Aorta (tissue), 5 donors: ENCODE measurements at places on chromosomes 7 and 10.
A peak's percentile ranks its signal among the peaks of the same experiment; 100 is the strongest.

GRCh38 chr10:22340329-22341189 lies 4.7 kb upstream of the SPAG6 start:
- peak; percentile 81 for DNase-seq

DNA sequence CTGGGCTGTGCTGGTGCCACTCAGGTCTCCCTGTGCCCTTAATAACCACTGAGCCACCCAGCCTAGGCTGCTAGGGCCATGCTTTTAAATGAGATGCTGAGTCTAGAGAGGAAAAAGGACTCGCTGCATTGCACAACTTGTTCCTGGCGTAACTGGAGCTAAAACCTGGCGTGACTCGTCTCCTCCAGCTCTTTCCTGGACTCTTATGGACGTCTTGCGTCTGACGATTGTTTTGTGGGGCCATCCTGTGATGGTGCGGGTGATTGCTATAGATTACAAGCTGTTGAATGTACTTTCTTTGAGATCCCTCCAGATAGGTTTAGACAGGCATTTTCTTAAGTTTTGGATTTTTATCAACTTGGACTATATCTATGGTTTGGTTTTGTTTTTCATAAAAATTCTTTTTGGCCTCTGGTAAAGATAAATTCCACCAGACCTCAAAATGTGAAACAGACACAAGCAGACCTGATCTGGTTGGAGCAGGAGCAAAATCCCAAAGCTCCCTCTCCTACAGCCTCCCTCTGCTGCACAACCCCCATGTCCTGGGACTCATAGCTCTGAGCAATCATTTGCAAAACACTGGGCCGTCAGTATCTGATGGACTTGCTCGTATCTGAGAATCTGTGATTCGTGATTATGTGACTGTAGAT lies 230.3 kb downstream of the ARHGAP12 start:
- DNase-seq: no peak

DNA sequence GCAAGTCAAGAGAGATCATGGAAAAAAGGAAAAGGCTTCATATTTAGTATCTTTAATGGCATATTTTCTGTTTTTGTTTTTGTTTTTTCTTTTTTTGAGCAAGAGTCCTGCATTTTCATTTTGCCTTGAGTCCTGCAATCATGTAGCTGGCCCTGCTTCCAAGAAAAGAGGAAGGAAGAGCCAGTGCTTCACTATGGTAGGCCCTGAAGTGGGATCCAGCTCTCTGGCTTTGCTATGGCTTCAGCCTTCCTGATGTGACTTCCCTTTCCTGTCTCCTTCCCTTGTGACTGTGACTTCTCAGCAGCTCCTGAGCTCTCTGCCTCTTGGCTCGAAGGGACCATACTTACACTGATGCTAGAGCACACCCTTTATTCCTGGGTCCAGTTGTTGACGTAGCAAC lies 512.3 kb downstream of the INHBA start:
- no peak for DNase-seq

DNA sequence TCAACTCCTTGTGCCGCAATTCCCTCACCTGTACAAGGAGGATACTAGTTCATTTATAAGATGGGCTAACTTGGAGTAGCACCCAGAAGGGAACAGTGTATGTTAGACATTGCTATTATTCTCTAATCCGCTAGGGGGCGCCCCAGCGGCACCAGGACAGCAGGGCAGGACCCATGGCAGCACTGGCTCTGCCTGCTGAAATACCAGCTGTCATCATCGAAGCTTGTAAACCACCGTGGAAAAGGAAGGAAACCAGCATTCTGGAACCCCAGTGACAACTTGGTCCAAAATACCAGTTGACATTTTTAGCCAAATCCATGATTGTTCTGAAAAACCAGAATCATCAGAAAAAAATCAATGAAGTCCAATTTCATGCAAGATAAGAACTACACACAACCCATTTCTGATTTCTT lies 134.4 kb downstream of the ITGA8 start:
- peak; percentile 67 for DNase-seq

GRCh38 chr10:70784016-70784415 lies 1.2 kb downstream of the TBATA start:
- no peak for DNase-seq

- no peak for DNase-seq
Measured at GRCh38 chr7:158805937-158806336, 23.4 kb downstream of the ESYT2 start.

DNA sequence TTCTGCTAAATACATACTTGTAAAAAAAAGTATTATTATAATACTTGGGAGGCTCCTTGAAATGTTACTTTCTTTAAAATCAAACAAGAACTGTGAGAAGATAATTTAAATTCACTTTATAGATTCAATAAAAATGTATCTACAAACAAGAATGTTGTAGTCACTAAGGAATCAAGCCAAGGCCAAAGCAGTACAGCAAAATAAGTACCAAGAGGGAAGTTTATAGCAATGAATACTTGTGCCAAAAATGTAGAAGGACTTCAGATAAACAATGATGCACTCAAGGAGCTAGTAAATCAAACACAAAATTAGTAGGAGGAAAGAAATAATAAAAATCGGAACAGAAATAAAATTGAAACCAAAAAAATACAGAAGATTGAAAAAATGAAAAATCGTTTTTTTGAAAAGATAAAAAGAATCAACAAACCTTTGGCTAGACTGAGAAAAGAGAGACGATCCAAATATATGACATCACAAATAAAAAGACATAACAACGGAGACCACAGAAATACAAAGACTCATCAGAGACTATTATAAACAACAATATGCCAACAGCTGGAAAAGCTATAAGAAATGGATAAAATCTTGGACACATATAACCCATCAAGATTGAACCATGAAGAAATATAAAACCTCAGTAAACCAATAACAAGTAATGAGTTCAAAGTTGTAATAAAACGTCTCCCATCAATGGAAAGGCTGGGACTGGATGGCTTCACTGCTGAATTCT lies 286.0 kb upstream of the TMEM229A start:
- no peak for DNase-seq

GRCh38 chr10:95783741-95784140 lies 27.8 kb downstream of the ENTPD1 start:
- DNase-seq: no peak

- DNase-seq: no peak
Measured at GRCh38 chr10:16119445-16119844, 259.1 kb upstream of the MINDY3 start.

DNA sequence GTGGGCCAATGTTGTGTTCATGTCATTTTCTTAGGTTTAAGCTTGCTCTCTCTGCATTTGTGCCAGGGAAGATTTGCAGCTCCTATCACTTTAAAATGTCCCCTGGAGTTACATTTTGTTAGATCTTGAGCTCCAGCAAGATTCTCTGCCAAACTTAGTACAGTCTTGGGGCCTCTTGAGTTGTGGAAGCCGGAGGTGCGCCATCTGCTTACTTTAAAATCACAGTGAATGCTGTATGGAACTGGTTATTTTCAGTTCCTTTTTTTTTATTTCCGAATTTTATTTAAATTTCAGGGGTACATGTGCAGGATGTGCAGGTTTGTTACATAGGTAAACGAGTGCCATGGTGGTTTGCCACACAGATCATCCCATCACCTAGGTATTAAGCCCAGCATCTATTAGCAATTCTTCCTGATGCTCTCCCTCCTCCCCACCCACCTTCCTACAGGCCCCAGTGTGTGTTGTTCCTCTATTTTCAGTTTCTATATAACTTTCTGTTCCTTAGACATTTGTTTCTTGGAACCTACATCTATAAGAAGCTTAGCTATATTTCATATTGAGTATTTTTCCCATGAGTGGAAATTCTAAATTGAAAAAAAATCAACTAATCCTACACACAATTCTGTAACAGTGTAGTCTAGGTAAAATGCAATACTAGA lies 114.4 kb upstream of the CREB5 start:
- no peak for DNase-seq

- no peak for DNase-seq
Measured at GRCh38 chr7:47669901-47670384, 88.0 kb upstream of the TNS3 start.

GRCh38 chr10:14552015-14552414 lies 221.3 kb upstream of the FRMD4A start:
- DNase-seq: no peak

DNA sequence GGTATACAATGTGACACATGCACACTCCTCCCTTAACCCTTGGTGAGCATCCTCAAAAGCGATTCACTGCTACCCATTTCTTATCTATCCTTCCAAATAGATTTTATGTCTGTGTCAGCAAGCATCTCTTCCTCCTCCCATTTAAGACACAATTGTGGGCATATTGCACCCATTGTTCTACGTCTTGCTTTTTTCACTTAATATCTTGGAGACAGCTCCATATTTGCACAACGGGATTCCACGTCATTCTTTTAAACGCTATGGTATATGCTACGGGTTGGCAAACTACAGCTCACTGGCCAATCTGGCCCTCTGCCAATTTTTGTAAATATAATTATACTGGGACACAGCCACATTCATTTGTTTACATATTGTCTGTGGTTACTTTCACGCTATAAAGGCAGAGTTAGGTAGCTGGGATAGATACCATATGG lies 88.6 kb downstream of the RNF216 start:
- no peak for DNase-seq

GRCh38 chr10:126500185-126500584 lies 111.9 kb upstream of the ADAM12 start:
- DNase-seq: no peak

DNA sequence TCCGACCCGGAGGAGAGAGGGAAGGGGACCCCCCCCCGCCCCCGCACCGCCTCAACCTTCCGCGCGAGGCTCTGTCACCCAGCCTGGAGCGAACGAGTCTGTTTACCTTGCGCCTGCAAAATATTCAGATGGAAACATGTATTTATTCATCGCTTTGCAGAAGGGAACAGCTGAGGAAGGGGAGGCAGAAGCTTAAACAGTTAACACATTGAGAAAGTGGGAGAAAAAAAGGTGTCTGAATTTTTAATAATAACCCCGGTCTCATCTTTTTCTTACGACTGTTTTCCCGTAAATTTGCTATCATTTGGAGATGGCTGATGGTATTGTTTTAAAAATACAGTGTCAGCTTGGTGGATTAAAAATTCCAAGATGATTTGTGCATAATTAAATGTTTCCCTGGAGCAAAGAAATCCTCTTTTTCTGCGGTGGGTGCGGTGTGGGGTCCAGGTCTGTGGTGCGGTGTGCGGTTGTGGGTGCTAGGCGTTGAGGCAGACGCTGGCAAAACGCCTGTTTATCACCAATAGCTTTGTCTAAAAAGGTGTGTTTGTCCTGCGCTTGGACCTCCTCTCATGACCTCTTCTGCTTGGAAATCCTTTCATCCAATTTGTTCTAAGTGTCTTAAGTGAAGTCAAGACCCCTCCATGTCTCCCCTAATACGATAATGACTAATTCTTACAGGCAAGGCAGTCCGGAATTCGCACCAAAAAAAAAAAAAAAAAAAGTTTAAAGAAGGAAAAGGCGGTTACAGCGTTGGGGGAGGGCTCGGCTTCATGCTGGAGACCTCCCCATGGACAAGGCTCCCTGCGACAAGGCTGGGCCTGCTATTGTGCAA lies 1.6 kb downstream of the UNCX start:
- peak; percentile 13 for DNase-seq

GRCh38 chr7:37786741-37787569 lies 61.4 kb upstream of the NME8 start:
- DNase-seq: no peak

- DNase-seq: no peak
Measured at GRCh38 chr10:26801831-26802230, 58.9 kb downstream of the ABI1 start.

GRCh38 chr7:42254217-42254616 lies 17.2 kb upstream of the GLI3 start:
- DNase-seq: no peak

DNA sequence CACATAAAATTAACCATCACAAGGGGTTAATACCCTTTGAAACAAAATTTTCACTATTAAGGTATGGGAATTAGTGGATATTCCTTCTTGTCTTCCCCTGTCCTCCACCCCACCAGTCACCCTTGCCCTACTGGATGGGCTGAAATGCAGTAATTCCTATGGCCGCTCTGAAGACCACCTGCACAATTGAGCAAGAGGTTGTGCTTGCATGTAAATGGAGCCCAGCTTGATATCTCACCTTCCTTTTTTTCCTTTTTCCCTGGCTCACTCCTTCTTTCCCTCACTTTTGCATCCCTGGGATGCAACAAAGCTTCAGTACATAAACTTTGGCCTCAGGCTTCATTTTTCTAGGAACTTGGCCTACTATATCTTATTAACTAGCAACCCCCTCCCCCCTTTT lies 184.6 kb downstream of the SNX10 start:
- no peak for DNase-seq

DNA sequence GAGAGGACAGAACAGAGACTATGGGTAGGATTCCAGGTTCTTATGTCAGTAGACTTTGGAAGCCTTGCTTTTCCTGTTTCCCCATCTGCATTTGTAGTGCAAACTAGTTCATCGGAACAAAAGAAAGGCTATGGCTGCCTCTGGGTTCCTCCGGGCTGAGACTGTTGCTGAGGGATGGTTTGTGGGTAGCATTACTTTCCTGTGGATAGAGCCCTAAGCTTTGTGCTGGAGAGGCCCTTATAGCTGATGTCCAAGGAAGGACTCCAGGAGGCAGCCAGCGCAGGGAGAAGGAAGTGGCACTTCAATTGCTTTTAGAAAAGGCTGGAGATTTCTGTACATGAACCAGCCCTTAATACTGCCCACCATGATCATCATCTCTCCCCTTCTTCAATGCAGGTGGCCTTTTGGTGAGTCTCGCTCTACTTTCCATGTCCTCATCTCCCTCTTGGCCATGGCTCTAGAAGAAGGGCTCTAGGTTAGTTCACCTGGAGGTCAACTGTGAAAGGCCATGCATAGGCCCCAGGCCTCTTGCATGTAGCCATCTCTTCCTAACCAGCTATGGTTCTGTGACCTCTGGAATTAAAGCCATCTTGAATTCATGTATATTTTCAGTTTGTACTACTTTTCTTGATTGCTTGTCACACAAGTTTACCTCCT lies 15.4 kb downstream of the MXI1 start:
- no peak for DNase-seq

GRCh38 chr7:40000734-40001315 lies 50.8 kb downstream of the CDK13 start:
- no peak for DNase-seq

- DNase-seq: no peak
Measured at GRCh38 chr10:67119651-67120050, 193.8 kb downstream of the LRRTM3 start.

- DNase-seq: no peak
Measured at GRCh38 chr10:70481105-70481504, 2.5 kb downstream of the PALD1 start.

DNA sequence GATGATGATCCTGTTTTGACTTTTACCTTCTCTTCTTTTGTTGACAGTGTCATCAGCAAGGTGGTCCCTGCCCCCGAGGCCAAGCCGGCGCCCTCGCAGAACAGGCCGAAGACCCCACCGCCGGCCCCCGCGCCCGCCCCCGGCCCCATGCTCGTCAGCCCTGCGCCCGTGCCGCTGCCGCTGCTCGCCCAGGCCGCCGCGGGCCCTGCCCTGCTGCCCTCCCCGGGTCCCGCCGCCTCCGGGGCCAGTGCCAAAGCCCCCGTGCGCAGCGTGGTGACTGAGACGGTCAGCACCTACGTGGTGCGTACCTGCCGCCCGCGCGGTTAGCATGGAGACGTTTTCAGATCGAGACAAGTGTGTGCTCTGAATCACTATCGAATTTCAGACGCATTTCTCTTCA lies 45.5 kb upstream of the GATA3 start:
- no peak for DNase-seq
